Stomach (tissue), 19 donors: ENCODE measurements at places on chromosomes 12 and 14.
A peak's percentile ranks its signal among the peaks of the same experiment; 100 is the strongest.

- no peak overlapping the region for H3K4me3 ChIP-seq
- no peak overlapping the region for H3K27ac ChIP-seq
- H3K36me3 ChIP-seq, result no peaks in the 10 kb centered on the region
- H3K27me3 ChIP-seq, result no peaks in the 10 kb centered on the region
- H3K4me1 ChIP-seq, result no peaks in the 10 kb centered on the region
- DNase-seq, result peak; percentile 28
Observed at GRCh38 chr12:75870878-75871277, 160.7 kb downstream of the PHLDA1 start.

DNA sequence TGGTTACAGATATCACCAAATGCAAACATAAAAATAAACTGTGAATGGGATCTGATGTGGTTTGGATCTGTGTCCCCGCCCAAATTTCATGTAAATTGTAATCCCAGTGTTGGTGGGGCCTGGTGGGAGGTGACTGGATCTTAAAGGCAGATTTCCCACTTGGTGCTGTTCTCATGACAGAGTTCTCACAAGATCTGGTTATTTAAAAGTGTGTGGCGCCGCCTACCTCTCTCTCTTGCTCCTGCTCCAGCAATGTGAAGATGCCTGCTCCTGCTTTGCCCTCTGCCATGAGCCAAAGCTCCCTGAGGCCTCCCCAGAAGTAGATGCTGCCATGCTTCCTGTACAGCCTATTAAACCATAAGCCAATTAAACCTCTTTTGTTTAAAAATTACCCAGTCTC is 47.8 kb downstream of the SLC25A21 start:
- H3K36me3 ChIP-seq, result no peaks in the 10 kb centered on the region
- H3K27ac ChIP-seq, result no peak overlapping the region
- H3K4me3 ChIP-seq, result no peak overlapping the region
- DNase-seq, result no peak
- H3K27me3 ChIP-seq, result no peaks in the 10 kb centered on the region

GRCh38 chr12:55428331-55429243 is 2.5 kb downstream of the OR6C76 start:
- H3K27me3 ChIP-seq, result no peaks in the 10 kb centered on the region
- no peaks in the 10 kb centered on the region for H3K4me1 ChIP-seq
- H3K27ac ChIP-seq, result no peak overlapping the region
- no peak for DNase-seq
- H3K36me3 ChIP-seq, result no peaks in the 10 kb centered on the region

- no peaks in the 10 kb centered on the region for H3K36me3 ChIP-seq
- H3K4me1 ChIP-seq, result no peaks in the 10 kb centered on the region
- H3K27me3 ChIP-seq, result no peaks in the 10 kb centered on the region
- H3K4me3 ChIP-seq, result no peak overlapping the region
Observed at GRCh38 chr12:84757978-84758377, 154.6 kb downstream of the SLC6A15 start.

- no peak overlapping the region for H3K27ac ChIP-seq
- peaks cover 71% of the 10 kb centered on the region for H3K4me1 ChIP-seq
- no peaks in the 10 kb centered on the region for H3K27me3 ChIP-seq
- no peaks in the 10 kb centered on the region for H3K36me3 ChIP-seq
- peak overlapping the region; percentile 26 for H3K4me3 ChIP-seq
Observed at GRCh38 chr14:73463411-73463810, 5.1 kb upstream of the NUMB start.

GRCh38 chr12:108371801-108372344 is 32.8 kb upstream of the CMKLR1 start:
- no peak overlapping the region for H3K27ac ChIP-seq
- no peak for DNase-seq
- no peaks in the 10 kb centered on the region for H3K36me3 ChIP-seq
- H3K27me3 ChIP-seq, result no peaks in the 10 kb centered on the region

DNA sequence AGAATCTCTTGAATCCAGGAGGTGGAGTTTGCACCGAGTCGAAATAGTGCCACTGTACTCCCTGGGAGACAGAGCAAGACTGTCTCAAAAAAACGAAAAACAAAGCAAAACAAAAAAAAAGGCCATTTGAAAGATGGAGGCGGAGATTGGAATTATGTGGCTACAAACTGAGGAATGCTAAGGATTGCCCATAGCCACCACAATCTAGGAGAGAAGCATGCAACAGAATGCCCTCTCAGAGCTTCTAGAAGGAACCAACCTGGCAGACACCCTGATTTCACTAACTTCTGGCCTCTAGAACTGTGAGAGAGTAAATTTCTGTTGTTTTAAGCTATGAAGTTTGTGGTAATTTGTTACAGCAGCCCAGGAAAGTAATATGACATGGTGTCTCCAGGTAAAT is 50.1 kb upstream of the LIMA1 start:
- H3K27me3 ChIP-seq, result no peaks in the 10 kb centered on the region
- no peak for DNase-seq
- no peaks in the 10 kb centered on the region for H3K36me3 ChIP-seq
- H3K27ac ChIP-seq, result no peak overlapping the region
- no peaks in the 10 kb centered on the region for H3K4me1 ChIP-seq

DNA sequence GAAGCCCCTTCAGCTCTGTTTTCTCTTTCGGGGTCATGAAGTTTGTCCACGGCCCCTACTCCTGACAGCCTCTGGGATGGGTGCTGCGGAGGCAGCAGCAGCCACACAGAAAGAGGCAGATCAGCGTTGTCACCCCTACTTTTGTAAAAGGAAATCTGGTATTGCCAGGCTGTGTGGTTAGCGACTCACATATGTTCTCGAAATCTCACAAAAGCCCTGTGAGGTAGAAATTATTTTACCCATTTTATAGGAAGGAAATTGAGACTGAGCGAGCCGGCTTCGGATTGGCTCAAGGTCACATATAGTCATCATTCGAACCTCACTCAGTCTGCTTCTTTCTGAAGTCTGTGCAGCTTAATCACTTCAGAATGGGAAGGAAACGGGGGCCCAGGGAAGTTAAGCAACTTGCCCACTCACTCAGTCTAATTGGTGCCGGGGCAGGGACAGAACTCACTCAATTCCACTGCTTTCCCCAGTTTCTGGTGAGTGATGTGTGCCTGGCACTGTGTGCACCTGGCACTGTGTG is 1.1 kb upstream of the CKAP4 start:
- peak overlapping the region; percentile 74 for H3K4me3 ChIP-seq
- peaks cover 5% of the 10 kb centered on the region for H3K36me3 ChIP-seq
- peak overlapping the region; percentile 99 for H3K27ac ChIP-seq
- peaks cover 50% of the 10 kb centered on the region for H3K4me1 ChIP-seq

DNA sequence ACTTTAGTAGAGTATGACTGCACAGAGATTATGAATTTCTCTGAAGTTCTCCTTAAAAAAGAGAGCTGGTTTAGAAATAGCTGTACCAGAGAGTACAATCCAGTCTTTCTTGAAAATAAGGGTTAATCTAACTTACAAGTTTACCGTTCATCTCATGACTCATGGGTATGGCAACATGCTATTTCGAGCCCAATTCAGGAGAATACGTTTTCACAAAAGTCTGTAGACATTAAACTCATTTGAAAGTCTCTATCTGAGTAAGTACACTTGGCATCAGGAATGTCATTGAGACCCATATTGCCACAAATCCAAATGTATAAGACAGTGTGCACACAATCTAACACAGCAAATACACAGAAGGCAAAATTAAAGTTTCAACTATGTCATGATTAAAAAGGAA is 160.5 kb downstream of the PIK3C2G start:
- no peak overlapping the region for H3K27ac ChIP-seq
- no peaks in the 10 kb centered on the region for H3K27me3 ChIP-seq
- no peak for DNase-seq
- H3K4me3 ChIP-seq, result no peak overlapping the region
- H3K4me1 ChIP-seq, result no peaks in the 10 kb centered on the region

DNA sequence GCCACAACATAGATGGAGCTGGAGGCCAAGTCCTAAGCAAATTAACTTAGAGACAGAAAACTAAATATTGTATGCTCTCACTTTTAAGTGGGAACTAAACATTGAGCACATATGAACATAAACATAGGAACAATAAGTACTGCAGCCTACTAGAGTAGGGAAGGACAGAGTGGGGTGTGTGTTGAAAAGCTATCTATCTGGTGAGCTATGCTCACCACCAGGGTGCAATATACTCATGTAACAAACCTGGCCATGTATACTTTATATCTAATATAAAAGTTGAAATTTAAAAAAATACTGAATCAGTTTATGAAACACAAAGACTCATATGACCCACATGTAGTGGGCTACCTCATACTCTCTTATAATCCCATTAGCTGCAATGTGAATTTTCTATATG is 1305.0 kb downstream of the LRFN5 start:
- no peak overlapping the region for H3K27ac ChIP-seq
- no peaks in the 10 kb centered on the region for H3K36me3 ChIP-seq
- H3K4me1 ChIP-seq, result no peaks in the 10 kb centered on the region
- DNase-seq, result peak; percentile 2
- no peak overlapping the region for H3K4me3 ChIP-seq
- H3K27me3 ChIP-seq, result no peaks in the 10 kb centered on the region

GRCh38 chr14:100603341-100604120 is 16.3 kb upstream of the BEGAIN start:
- no peak overlapping the region for H3K27ac ChIP-seq
- no peak overlapping the region for H3K4me3 ChIP-seq
- no peaks in the 10 kb centered on the region for H3K36me3 ChIP-seq
- no peaks in the 10 kb centered on the region for H3K4me1 ChIP-seq
- no peak for DNase-seq
- H3K27me3 ChIP-seq, result peaks cover 35% of the 10 kb centered on the region

GRCh38 chr12:99620159-99620479 is 27.4 kb upstream of the GARIN6 start:
- no peak overlapping the region for H3K27ac ChIP-seq
- no peak overlapping the region for H3K4me3 ChIP-seq
- H3K4me1 ChIP-seq, result no peaks in the 10 kb centered on the region
- H3K36me3 ChIP-seq, result no peaks in the 10 kb centered on the region

GRCh38 chr12:101599311-101599710 is 4.5 kb downstream of the MYBPC1 start:
- H3K27me3 ChIP-seq, result no peaks in the 10 kb centered on the region
- peak overlapping the region; percentile 81 for H3K27ac ChIP-seq
- no peaks in the 10 kb centered on the region for H3K4me1 ChIP-seq

DNA sequence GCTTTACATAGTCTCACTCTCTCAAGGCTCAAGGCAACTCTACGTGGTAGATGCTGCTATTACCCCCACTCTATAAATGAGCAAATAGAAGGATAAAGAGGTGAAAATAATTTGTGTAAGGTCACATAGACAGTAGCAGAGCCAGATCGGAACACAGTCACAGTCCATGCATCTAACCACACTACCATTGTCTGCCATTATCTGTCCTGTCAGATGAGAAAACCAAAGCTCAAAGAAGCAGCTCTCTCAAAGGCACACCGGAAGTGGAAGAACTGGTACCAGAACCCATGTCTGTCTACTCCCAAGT is 134.4 kb upstream of the NUDT4 start:
- no peak overlapping the region for H3K27ac ChIP-seq
- no peak for DNase-seq
- H3K4me3 ChIP-seq, result no peak overlapping the region
- no peaks in the 10 kb centered on the region for H3K27me3 ChIP-seq
- H3K36me3 ChIP-seq, result no peaks in the 10 kb centered on the region

- H3K4me3 ChIP-seq, result no peak overlapping the region
- H3K4me1 ChIP-seq, result no peaks in the 10 kb centered on the region
- no peak overlapping the region for H3K27ac ChIP-seq
- no peaks in the 10 kb centered on the region for H3K36me3 ChIP-seq
- no peaks in the 10 kb centered on the region for H3K27me3 ChIP-seq
Observed at GRCh38 chr14:98766818-98767217, 505.2 kb downstream of the BCL11B start.

DNA sequence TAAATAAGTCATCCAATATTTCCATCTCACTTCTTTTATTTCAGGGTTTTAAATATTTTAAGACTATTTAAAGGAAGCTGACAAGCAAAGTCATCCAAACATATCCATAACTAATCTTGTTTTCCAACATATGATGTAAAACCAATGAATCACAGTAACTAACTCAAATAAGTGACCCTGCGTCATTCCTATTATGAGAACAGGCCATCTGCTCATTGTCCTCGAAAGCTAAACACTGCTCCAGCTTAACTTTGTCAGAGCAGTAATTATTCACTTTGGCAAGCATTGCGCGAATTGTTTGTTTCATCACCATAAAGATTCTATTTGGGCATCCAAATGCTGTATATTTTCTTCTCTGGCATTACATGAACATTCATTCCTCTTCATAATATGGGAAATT is 99.1 kb downstream of the CAPZA3 start:
- H3K36me3 ChIP-seq, result no peaks in the 10 kb centered on the region
- no peak overlapping the region for H3K27ac ChIP-seq
- H3K27me3 ChIP-seq, result no peaks in the 10 kb centered on the region
- DNase-seq, result no peak

DNA sequence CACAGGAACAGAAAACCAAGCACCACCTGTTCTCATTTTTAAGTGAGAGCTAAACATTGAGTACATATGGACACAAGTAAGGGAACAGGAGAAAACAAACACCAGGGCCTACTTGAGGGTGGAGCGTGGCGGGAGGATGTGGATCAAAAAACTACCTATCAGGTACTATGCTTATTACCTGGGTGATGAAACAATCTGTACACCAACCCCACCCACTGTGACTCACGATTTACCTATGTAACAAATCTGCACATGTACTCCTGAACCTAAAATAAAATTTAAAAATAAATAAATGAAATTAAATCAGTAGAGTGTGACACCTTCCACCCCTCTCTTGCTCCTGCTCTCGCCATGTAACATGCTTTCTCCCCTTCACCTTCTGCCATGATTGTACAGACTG is 615.5 kb downstream of the RPL10L start:
- H3K4me1 ChIP-seq, result no peaks in the 10 kb centered on the region
- DNase-seq, result no peak
- H3K36me3 ChIP-seq, result no peaks in the 10 kb centered on the region
- no peaks in the 10 kb centered on the region for H3K27me3 ChIP-seq
- no peak overlapping the region for H3K27ac ChIP-seq

GRCh38 chr14:78633752-78634151 is 463.6 kb downstream of the NRXN3 start:
- H3K4me1 ChIP-seq, result no peaks in the 10 kb centered on the region
- H3K27me3 ChIP-seq, result no peaks in the 10 kb centered on the region
- H3K36me3 ChIP-seq, result no peaks in the 10 kb centered on the region
- H3K27ac ChIP-seq, result no peak overlapping the region
- DNase-seq, result no peak
- H3K4me3 ChIP-seq, result no peak overlapping the region

DNA sequence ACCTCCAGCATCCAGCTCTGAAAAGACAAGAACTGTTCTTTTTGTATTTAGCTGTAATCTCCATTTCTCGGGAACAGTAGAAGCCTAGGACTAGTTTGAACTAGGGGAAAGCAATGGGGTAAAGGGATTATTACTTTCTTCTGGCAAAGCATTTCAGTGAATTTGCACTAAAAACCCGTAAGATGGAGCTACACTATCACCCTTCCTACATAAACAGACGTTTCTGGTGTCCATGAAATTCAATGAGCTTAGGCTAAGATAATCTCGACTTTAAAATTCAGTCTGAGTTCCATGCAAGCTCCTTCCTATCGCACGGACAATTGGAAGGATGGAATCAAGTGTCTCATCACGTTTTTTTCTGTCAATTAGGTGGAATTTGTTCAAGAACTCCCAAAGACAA is 24.0 kb downstream of the ACSM4 start:
- no peaks in the 10 kb centered on the region for H3K4me1 ChIP-seq
- no peak for DNase-seq
- no peak overlapping the region for H3K27ac ChIP-seq
- H3K36me3 ChIP-seq, result no peaks in the 10 kb centered on the region
- no peaks in the 10 kb centered on the region for H3K27me3 ChIP-seq
